ENCODE measurements at places on chromosomes 11 and 22. TPM values are rescaled to one million over a fixed set of nuclear protein-coding genes. Genes with fewer than 3 reads are reported as not detected.

Gene AMPD3
- total RNA-seq, result 5.0 TPM

DNA sequence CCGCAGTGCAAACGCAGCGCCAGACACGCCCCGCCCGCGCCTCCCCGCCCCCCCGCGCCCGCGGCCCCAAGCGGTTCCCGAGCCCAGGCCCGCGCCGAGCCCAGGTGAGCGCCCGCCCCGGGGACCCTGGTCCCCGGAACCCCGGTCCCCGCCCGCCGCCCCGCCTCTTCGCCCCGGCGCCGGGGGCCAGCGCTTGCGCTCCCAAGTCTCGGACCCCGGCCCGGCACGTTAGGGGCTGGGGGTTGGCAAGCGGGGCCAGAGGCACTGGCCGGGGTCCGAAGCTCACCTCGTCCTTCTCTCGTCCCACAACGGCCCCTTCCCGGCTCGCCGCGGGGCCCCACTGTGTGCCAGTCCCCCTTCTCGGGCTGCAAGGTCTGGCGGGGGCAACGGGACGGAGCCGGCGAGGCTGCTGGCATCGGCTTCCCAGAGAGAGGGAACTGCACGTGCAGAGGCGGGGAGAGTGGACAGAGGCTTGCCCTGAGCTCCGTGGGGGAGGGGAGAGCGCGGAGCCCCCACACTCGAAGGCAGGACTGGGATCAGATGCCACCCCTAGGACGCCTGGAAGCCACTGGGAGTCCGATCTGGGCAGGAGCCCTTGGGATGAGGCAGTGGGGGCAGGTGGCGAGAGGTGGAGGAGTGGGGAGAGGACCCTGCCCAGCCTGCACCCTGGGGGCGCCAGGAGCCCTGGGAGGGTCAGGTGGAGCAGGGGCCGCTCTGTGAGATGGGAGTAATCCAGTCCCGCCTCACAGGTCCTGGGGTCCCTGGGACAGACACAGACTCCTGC lies 1.8 kb upstream of the AIFM3 start:
- DNase-seq, result no peak

GRCh38 chr11:100152766-100153165 lies 534.3 kb upstream of the ARHGAP42 start:
- DNase-seq, result no peak

GRCh38 chr11:23680488-23681230 lies 816.2 kb upstream of the LUZP2 start:
- no peak for DNase-seq

DNA sequence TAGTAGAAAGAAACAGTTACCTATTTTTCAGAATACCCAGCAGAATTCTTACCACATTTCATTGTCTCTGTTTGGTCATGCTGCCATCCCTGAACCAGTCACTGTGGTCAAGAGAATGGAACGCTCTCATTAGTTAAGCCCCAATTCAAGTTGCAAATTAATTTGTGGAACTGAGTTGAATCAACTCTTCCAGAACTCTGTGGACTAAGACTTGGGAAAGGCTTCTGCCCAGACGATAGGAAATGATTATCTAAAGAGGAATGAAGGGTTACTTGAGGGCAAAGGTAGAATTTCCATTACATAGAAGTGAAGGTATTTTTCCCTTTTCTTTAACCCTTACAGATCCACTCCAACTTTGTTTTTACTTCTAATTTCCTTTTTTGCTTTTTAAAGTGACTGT lies 286.4 kb downstream of the DYNC2H1 start:
- DNase-seq, result no peak

DNA sequence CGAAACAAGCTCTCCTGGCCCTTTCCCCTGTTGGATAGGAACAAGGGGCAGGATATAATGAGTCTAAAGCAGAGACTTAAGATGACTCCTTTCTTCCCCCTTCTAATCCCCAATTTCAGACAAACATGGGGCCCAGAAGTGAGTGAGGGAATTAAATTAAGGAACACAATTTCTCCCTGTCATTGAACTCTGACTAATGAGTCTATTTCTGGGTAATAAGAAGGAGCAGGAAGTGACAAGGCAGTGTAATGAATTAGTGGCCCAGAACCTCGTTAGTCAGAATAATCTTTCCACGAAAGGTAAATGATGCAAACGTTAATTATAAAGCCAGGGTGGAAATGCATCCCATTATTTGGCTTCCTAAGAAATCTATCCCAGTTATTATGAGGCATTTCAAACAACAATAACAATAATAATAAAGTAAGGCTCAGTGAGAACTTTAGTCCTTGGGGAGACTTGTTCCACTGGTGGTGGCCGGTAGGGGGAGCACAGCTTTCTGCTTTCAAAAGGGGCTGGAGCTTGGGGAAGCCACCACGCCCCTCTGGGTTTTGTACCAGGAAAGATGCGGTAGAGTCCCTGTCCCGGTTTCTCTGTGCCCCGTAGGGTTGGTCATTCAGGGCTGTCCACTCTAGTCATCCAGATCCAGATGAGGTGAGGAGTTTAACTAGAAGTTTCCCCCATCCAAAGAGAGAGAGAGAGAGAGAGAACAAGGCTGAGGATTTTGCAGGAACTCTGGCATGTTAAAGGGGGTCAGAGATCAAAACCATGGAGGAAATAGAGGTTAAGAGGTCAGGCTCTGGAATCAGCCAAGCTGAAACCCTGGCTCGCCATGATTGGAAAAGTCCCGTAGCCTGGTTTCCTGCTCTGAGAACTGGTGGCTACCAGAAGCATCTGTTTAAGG lies 298.3 kb downstream of the NTM start:
- DNase-seq, result no peak

DNA sequence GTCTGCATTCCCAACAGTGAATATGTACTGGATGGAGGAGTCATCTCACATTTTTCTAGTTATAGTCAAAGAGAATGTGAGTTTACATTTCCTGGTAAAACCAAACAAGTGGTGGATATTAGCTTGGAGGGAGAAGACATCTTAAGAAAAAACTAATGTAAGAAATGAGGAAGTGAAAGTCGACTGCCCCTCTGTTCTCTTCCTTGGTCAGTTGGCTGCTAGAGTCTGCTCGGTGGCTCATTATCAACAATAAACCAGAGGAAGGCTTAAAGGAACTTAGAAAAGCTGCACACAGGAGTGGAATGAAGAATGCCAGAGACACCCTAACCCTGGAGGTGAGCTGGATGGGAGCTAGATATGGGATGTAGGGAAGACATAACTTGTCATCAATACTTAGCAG lies 5.8 kb downstream of the SLC22A9 start:
- no peak for DNase-seq

All from esophagus muscularis mucosa (tissue), 4 donors.